ENCODE measurements at places on chromosomes 2 and 18.

- no peak for DNase-seq
Measured at GRCh38 chr2:69169655-69170389, 156.8 kb downstream of the ANTXR1 start.

GRCh38 chr18:55337908-55338521 is 250.0 kb downstream of the TCF4 start:
- DNase-seq: no peak

GRCh38 chr2:148814143-148814859 is 60.7 kb upstream of the KIF5C start:
- no peak for DNase-seq

DNA sequence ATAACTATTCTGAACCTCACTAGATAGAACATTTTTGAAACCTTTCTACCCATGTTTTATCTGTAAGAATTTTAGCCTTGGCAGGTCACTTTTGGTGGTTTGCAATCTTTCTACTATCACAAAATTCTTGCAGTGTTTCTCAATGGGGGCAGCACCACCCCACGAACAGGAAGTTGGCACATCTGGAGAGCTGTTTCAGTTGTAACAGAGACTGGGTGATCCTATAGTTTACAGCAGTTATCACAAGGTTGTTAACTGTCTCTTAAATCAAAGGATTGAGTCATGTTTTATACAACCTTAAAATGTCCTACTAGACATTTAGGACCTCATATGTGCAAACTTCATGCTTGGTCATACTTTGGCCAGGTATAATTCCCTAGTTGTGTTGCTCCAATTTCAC is 829.2 kb downstream of the ERBB4 start:
- no peak for DNase-seq

DNA sequence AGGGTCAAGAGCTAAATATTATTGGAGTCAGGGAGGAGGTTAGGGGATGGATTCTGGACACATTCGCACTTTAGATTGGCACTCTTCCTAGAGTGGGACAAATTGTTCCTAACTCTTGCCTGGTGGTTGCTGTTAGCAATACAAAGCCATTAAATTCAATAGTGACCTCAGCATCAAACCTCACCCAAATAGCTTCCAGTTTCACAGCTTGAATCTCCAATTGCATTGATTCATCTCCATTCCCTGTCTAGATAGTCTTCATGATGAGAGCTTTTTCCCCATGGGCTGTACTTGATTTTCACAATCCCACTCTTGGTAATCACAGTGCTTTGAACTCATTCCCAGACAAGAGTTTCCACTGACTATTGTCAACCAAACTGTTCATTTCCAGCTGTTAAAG is 585.9 kb upstream of the SYT4 start:
- no peak for DNase-seq

- no peak for DNase-seq
Measured at GRCh38 chr2:164593541-164593940, 27.7 kb downstream of the GRB14 start.

- DNase-seq: peak; percentile 77
Measured at GRCh38 chr18:13381944-13382365, 163.4 kb downstream of the LDLRAD4 start.

- no peak for DNase-seq
Measured at GRCh38 chr2:50831676-50832075, 200.3 kb downstream of the NRXN1 start.

DNA sequence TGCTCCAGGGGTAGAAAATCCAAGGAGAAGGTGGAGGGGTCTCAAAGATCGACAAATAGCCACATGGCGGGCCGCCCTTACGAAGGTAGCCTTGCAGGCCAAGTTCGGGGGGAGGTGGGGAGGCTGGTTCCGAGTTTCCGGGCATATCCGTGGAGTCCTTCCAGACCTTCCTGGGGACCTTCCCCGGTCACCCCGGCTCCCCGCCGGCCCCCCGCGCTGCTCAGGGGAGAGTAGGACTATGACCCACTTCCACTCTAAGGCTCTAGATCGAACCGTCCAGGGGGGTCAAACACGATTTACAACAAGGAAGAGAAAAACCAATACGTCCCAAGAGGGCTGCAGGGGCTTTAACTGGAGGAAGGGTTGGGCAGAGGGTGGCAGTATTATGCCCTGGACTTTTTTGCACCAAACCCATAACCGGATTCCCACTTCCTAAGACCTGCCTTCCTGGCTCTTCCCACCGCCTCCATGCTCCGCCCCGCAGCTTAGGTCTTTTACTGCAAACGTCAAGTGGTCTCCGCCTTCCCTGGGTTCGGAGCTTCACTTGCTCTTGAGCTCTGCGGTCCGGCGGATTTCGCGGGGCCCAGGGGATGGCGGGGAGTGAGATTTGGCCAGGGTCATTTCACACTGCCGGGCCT is 779 bp upstream of the LYPD6 start:
- no peak for DNase-seq

GRCh38 chr18:69981948-69982347 is 34.3 kb upstream of the CD226 start:
- no peak for DNase-seq

DNA sequence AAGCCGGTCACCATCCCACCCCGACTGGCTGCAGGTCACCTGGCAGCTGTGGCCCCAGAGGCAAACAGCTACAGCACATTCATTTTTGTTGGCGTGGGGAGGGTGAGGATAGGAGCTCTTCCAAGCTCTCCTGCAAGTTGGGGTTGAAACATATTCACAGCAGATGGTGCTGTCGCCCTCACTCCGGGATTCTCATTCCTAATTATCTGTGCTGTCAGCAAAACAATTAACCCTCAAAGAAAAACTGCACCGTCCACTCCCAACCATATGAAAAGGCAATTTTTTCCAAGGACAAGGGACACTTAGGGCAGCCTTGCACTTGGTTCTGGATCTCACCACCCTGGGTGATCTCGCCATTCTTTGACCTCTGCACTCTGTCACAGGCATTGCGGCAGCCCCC is 68.6 kb downstream of the ZBTB7C start:
- DNase-seq: no peak

GRCh38 chr18:34990597-34990996 is 50.6 kb upstream of the MAPRE2 start:
- DNase-seq: no peak

DNA sequence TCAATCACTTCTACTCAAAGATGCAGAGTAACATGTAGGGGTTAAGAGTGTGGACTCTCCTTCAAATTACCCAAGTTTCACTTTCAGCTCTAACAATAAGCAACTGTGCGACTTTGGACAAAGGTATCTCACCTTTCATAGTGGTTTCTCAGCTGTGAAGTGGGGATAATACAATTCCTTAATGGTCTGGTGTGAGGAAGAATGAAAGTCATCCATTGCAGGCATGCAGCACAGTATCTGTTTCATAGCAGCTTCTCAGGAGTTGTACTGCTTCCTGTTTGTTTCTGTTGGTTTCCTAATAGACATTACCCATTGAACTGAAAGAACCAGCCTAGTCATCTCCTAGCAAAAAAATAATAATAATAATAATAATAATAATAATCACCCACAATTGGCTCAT is 74.4 kb downstream of the DDX18 start:
- no peak for DNase-seq

DNA sequence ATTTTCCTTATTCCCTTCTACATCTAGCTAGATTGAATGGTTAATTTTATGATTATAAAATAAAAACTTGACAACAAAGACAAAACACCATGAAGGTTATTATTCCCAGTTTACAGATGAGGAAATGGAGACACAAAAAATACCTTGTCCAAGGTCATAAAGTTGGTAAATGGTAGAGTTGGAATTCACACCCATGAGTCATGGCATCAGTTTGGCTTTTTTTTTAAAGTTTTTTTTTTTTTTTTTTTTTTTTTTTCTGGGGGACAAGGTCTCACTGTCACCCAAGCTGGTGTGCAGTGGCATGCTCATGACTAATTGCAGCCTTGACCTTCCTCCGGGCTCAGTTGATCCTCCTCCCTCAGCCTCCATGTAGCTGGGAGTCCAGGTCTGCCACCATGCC is 70.0 kb downstream of the MTX2 start:
- no peak for DNase-seq

DNA sequence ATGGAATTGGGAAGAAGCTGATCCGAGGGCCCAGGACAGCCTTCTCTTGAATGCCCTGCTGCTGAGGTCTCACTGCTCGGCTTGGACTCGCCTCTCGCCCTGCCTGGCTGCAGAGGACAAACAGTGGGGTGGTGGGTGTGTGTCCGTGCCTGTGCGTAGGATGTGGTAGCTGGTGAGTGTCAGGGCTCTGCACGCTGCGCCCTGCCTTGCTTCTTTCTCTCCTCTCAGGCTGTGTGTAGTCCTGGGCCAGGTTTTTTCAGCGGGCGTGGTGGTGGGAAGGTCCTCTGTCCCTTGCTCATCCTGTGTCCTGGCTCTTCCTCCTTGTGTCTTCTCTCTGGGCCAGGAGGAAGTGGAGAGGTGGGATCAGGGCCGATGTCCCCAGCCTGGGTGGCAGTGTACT is 44.8 kb downstream of the RRM2 start:
- no peak for DNase-seq

DNA sequence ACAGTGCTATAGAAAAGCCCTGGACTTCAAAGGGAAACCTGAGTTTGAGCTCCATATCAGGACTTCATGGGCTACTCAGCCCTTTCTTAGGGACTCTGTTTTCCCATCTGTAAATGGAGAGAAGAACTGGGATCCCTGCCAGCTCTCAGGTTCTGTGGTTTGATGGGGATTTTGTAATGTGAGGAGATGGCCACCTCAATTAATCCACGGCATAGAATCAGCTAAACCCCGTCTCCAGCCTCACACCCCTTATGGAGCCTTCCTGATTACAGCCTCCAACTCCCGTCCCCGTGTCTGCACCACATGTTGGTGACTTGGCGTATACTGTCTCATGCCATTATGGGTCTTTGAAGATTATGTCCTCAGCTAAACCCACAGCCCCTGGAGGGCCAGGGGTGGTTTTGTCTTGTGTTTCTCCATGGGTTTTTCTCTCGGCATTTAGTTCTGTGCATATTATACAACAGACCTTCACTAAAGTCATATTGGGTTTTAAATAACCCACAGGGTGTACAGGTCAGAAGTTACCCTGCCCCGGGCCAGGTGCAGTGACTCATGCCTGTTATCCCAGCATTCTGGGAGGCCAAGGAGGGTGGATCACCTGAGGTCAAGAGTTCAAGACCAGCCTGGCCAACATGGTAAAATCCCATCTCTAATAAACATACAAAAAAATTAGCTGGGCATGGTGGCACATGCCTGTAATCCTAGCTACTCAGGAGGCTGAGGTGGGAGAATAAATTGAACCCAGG is 63.8 kb upstream of the PPP1CB start:
- DNase-seq: no peak

- DNase-seq: no peak
Measured at GRCh38 chr18:69865776-69866175, 81.9 kb downstream of the CD226 start.

- no peak for DNase-seq
Measured at GRCh38 chr2:235833971-235834620, 334.1 kb downstream of the GBX2 start.

GRCh38 chr18:10437837-10438236 is 16.6 kb upstream of the APCDD1 start:
- DNase-seq: no peak

- DNase-seq: no peak
Measured at GRCh38 chr18:50654211-50654610, 94.3 kb downstream of the MAPK4 start.

DNA sequence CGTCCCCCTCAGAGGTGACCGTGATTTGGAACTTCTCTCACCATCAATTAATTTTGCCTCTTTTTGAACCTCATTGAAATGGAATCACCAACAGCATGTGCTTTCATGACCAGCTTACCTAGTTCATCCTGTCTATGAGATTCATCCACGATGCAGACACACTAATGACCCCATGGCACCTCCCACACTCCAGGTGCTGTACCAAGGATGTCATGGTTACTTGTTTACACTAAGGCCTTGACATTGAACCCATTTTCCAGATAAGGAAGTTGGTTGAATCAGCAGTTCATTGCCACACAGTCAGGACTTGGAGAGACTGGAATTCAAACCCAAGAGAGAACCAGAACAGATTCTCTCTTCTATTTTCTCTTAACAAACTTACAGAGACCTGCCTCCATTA is 139.0 kb downstream of the ZFP36L2 start:
- DNase-seq: no peak

GRCh38 chr2:15826273-15826717 is 114.1 kb upstream of the MYCN start:
- DNase-seq: no peak

GRCh38 chr2:145744541-145745386 is 1224.8 kb upstream of the ZEB2 start:
- DNase-seq: no peak

GRCh38 chr2:176079831-176080539 is 3.8 kb downstream of the EVX2 start:
- DNase-seq: no peak

DNA sequence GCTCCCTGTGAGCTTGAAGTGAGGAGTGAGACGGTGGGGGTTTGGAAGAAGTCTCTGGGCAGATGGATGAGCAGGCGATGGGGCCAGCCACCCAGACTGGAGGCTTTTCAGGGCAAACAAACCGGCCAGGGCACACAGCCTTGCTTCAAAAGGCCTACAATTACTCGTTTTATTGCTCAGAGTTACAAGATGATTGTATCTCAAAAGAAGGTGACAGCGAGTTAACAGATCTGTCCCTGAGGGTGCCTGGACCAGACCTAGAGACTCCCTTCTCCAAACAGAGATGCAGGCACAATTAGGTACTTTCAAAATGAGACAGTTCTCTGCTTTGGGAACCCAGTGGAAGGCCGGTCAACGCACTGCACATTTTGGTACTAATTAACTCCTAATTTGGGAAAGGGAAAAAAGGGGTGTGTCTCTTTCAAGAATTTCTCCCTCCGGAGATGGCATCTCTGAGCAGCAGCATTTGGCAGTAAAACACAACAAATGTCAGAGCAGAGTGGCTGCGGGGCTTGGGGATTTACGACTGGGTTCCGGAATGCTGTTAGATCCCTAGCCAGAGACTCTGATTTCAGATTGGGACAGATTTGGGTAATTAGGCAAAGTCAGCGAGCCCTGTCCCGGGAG is 226.7 kb downstream of the TTC32 start:
- no peak for DNase-seq

GRCh38 chr18:78782951-78783563 is 196.6 kb upstream of the SALL3 start:
- DNase-seq: no peak

DNA sequence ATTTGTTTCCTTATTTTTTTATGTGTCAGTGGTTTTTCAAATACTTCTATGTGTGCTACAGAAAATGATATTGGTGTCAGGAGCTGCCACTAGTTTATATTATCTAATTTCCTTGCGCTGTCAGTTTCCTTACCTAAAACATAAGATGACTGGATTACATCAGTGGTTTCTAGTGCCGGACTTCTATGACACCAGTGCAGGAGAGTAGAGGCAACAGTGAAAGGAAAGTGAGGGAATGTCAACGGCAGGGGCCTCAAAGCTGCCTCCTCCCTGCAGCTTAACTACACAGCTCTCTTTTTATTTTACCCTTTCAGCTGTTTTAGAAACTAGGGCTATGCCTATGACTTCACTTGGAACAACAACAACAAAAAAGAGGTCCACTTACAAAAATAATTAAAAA is 6.5 kb downstream of the ERBB4 start:
- no peak for DNase-seq

DNA sequence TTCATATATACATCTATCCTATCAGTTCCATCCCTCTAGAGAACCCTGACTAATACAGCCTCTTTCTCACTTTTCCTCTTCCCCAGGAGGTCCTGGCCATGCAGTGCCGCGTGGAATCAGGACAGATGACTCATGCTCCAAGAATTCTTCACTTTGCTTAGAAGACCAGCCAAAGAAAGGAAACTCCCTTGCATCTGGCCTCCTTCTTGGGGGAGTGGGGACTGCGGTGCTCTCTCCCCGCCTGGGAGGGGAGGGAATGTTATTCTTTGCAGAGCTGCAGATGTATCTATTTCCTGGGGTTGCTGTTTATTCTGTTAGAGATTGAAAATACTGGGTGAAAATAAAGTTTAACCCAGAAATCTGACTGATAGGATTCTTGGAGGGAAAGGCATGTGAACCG is 111.5 kb upstream of the SH3BP4 start:
- no peak for DNase-seq

Measured in CD4-positive, alpha-beta T cell treated with Interleukin-10 for 1 hour (primary cell).